Nephron progenitor cell (in vitro differentiated cells): ENCODE measurements at places on chromosomes 2 and 18.
A peak's percentile ranks its signal among the peaks of the same experiment; 100 is the strongest.

DNA sequence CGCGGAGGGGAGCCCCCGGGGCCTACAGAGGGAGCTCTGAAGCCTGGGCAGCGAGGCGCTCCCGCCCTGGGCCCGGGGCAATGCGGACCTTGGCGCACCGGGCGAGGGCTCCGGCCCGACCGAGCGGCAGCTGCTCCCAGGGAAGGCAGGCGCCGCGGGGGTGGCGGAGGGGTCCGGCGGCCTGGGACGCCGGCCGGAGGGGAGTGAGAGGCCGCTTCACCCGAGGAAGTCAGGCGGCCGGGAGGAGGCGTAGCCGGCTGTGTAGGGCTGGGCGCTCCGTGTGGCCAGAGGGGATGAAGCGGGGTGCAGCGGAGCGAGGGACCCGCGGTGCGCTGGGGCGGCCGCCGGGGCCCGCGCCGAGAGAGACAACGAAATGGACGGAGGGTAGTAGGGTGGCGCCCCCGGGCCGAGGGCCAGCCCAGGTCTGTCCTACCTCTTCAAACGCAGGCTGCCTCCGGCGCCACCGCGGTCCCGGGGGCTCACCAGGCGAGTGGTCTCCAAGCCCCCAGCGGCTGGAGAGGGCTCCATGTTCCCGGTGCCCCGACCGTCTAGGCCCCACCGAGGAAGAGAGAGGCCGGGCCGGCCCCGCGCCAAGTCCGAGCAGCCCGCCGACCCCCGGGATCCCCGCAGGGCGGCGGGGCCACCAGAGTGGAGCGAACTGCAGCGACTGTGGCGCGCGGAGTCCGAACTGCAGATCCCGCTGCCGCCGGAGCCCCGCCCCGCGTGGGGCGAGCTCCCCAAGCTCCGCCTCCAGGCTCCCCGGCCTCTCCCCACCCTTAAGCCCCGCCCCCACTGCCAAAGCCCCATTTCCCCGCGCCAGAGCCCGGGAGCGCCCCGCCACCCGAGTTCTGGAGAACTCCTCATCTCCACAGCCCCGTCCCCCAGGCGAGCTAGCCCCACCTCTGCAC, at the start of gene SLC30A3:
SLC30A3 (minus strand) TSS at position 669 of the 908 bp plus-strand sequence; CDS start at position 528, 141 bp downstream.
- peak; percentile 78 for DNase-seq

DNA sequence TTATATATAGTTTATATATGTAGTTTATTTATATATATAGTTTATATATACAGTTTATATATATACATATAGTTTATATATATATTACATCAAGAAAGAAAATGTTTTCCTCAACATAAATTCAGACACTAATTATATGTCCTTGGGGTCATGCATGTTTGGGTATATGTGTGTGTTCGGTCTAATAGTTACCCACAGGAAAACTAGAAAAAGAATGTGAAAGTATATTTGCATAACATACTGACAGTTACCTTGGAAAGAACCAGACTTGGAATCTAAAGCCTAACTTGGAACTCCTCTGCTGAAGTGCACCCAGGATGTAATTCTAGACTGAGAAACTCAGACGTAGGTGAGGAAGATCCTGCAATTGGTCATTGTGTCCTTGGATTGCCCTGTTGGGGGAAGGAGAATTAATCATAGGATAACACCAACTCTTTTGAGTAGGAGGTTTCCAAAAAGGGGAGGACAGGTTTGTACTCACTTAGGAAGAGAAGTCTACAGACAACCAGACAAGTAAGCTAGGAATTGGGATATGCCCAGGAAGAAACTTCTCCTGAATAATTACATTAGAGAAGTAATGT, 8.9 kb upstream of the SLC25A12 start:
- DNase-seq, result no peak

DNA sequence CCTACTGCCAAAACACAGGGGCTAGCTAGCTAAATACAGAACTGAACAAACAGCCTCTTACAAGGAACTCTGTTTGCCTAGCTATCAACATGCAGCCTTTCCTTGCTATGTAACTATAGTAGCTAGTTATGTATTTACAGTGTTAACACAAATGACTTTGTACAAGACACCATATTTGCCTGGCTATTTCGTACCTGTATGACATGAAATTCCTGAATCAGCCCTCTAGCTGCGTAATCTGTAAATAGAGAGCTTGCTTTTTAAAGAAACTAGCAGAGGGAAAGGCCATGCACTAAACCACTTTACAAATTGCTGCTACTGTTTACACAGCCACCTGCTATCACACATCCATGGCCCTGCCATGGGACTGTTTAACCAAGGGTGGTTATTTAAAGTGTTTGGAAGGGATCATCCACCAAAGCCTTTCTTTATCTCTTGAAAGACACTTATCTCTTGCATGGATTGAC, 248.7 kb downstream of the TFCP2L1 start:
- DNase-seq, result no peak

GRCh38 chr2:109129356-109129920, 433 bp downstream of the SH3RF3 start:
- DNase-seq, result peak; percentile 69

DNA sequence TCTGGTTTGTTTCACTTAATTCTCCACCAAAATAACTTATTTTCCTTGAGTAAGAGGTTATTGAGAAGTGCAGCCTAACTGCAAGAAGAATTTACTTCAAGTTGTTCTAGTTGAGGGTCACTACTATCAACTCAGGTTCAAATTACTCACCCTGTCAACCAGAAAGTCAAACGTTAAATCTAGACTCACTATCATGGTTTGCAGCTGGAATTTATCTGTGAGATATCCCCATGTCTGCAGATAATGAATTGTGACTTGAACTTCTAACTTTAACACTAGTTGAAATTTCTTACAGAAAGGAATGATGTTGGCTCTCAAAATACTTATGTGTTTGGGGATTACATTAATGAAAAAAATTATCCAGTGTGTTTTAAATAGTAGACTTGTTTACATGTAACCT, 1145.7 kb upstream of the NXPH2 start:
- DNase-seq, result no peak

DNA sequence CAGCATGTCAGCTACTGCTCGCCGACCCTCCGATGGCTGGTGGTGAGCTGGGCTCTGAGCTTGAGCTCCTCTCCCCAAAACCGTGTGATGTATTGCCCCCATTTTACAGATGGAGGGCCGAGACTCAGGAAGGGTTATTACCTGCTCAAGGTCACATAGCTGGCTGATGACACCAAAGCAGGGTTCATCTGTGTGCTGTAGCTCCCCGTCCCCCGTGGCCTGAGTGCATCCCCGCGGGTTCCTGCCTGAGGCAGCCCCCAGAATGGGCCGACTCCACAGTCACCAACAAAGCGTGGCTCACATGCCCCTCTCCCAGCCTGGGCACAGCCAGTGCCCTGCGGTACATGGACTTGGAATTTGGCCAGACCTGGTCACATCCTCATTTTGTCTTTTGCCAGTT, 198.6 kb downstream of the TFCP2L1 start:
- no peak for DNase-seq

DNA sequence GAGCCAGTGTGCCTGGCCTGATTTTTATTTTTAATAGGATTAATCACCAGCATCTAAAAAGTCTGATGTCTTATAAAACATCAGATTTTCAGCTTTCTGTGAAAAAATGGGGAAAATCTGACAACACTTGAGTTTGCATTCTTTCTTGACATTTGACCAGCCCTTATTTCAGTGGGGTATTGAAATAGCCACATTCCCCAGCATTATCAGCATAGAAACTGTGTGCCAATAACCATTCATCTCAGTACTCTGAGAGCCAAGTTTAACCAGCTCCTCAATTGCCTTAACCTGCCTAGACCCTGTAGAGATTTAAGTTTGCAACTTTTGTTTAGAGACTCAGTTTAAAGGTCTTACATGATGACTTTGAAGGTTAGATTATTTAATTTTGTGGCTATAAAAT, 155.0 kb downstream of the CERS6 start:
- DNase-seq, result no peak

DNA sequence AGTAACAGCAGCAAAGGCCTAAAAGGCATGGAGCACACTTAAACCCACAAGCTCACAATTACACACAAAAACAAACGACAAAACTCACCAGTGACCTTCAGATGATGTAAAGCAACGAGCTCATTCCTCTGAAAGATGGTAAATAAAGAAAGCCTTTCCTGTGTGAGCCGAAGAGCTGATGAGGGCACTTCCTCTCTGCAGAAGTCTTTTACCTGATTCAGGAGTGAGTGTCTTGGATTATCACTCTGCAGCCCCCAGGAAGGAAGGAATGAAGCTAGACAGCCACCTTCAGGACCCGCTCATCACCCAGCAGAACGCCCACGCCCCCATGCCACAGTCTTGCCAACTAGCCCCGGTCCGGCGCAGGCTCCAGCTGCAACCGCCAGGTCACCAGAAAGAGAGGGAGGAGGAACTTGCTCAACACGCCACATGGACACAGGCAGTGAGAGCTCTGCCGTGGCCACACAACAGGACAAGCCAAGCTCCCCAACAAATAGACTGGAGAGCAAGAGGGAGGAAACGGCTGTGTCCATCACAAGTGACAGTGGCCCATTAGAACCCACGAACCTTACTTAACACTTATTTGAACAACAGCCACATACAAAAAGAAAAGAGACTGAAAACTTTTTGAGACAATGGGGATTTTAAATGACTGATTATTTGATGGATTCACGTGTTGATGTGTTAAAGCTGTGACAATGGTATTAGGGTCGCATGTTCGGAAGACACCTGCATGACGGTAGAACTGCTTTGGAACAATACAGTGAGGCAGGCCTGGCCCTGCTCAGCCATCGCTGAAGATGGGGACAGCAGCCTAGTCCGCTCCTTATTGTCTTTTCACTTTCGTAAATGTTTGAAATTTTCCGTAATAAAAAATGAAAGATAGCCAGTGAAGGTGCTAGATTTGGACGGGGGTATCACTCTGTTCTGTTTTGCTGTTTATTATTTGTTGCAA, 127.3 kb downstream of the HDAC4 start:
- DNase-seq, result no peak

DNA sequence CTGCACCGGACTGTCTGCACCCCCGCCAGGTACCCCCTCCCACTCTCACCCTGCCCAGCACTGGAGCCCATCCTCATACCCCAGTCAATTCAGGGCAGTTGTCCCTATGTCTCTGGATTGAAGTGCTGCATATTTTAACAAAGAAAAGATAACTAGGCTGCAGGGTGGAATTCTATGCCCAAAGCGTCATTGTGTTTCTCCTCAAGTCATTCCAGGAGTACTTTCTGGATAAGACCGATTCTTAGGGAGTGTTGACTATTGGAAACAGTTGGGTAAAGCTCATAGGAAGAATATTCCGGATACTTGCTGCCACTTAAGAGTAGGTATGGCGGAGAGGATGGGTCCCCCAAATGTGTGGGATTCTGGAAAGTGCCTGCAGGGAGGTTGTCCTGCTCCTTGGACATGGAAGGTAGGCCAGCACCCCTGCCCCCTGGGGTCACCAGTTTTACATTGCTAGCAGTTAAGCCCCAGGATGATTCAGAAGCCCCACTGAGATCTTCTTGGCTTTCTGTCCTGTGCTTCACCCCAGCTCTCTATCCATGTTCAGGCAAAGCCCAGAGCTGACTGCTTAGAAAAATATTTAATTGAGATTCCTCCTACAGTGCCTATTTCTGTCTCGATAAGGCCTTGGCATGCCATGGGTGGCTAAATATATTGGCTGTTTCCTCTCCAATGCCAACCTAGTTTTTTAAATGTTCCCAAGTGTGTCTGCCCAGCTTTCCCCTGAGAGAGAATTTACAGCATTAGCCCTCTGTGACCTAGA, 48.2 kb downstream of the RPL37A start:
- no peak for DNase-seq

GRCh38 chr2:30938196-30938595, 130.9 kb upstream of the CAPN13 start:
- no peak for DNase-seq
